ENCODE measurements at places on chromosomes 11 and 22. TPM values are rescaled to one million over a fixed set of nuclear protein-coding genes. Genes with fewer than 3 reads are reported as not detected.

BCR gene
- polyA plus RNA-seq, result 2.7 TPM

MS4A4A gene
- 2.4 TPM for polyA plus RNA-seq

POU2AF2 gene
- polyA plus RNA-seq, result 3.0 TPM

SPTBN2 gene
- 0.08 TPM for polyA plus RNA-seq

DDX25 gene
- not detected for polyA plus RNA-seq

CARD18 gene
- polyA plus RNA-seq, result not detected

CCDC116 gene
- 0.32 TPM for polyA plus RNA-seq

MAJIN gene
- not detected for polyA plus RNA-seq

C11orf21 gene
- polyA plus RNA-seq, result 0.04 TPM

SHISAL1 gene
- polyA plus RNA-seq, result 0.08 TPM

TYR gene
- polyA plus RNA-seq, result not detected

MMP3 gene
- 7.3 TPM for polyA plus RNA-seq

FAM83F gene
- polyA plus RNA-seq, result under 0.01 TPM

HTR3A gene
- 1.4 TPM for polyA plus RNA-seq

TLCD5 gene
- 0.48 TPM for polyA plus RNA-seq

CDCA5 gene
- 1.3 TPM for polyA plus RNA-seq

AQP11 gene
- polyA plus RNA-seq, result 0.70 TPM

MPZL3 gene
- polyA plus RNA-seq, result 0.16 TPM

B4GALNT4 gene
- 0.27 TPM for polyA plus RNA-seq

PHF21B gene
- polyA plus RNA-seq, result 0.03 TPM

Measured in psoas muscle (tissue), 8 donors.